ENCODE measurements at places on chromosomes 12 and 14. TPM values are rescaled to one million over a fixed set of nuclear protein-coding genes. Genes with fewer than 3 reads are reported as not detected.

The EIF2S3B gene
- total RNA-seq, result 0.66 TPM

The RIN3 gene
- total RNA-seq, result 33.0 TPM

The KRT75 gene
- total RNA-seq, result not detected

The DYRK4 gene
- total RNA-seq, result 26.5 TPM

The GUCY2C gene
- not detected for total RNA-seq

The PARPBP gene
- total RNA-seq, result 24.5 TPM

The MAGOHB gene
- 47.7 TPM for total RNA-seq

The FGF23 gene
- total RNA-seq, result not detected

The CLEC14A gene
- total RNA-seq, result not detected

The DENND5B gene
- total RNA-seq, result 0.10 TPM

The AJUBA gene
- 1.9 TPM for total RNA-seq

The IGFBP6 gene
- total RNA-seq, result not detected

The PRH2 gene
- total RNA-seq, result not detected

The BRF1 gene
- total RNA-seq, result 50.6 TPM

The DPPA3 gene
- not detected for total RNA-seq

The KCNMB4 gene
- 0.15 TPM for total RNA-seq

The LMNTD1 gene
- not detected for total RNA-seq

The OAS1 gene
- total RNA-seq, result 155 TPM

The BCL2L14 gene
- 6.0 TPM for total RNA-seq

The KRT82 gene
- not detected for total RNA-seq

The HOXC12 gene
- not detected for total RNA-seq

The KHNYN gene
- 97.9 TPM for total RNA-seq

The NGB gene
- total RNA-seq, result not detected

The HOXC13 gene
- total RNA-seq, result not detected

The RERGL gene
- total RNA-seq, result not detected

The DDN gene
- 0.29 TPM for total RNA-seq

The MYRFL gene
- 0.10 TPM for total RNA-seq

The IAPP gene
- not detected for total RNA-seq

The TAS2R46 gene
- total RNA-seq, result 1.6 TPM

The AICDA gene
- 0.17 TPM for total RNA-seq

The FSCB gene
- not detected for total RNA-seq

The PMCH gene
- 2.7 TPM for total RNA-seq

The DLK1 gene
- not detected for total RNA-seq

The PDZRN4 gene
- total RNA-seq, result not detected

The KRT3 gene
- not detected for total RNA-seq

The SYCP3 gene
- total RNA-seq, result 0.93 TPM

The SPTB gene
- total RNA-seq, result not detected

The ERBB3 gene
- 1.3 TPM for total RNA-seq

The PRB2 gene
- total RNA-seq, result not detected

The MRPL52 gene
- total RNA-seq, result 136 TPM

The PLEKHH1 gene
- total RNA-seq, result 1.1 TPM

The GRIN2B gene
- total RNA-seq, result not detected

The TMEM233 gene
- not detected for total RNA-seq

The BLTP3B gene
- 39.2 TPM for total RNA-seq

The FZD10 gene
- total RNA-seq, result not detected

The MYL2 gene
- not detected for total RNA-seq

The ARHGAP9 gene
- 192 TPM for total RNA-seq

The TTC9 gene
- total RNA-seq, result 12.5 TPM

The NXPH4 gene
- total RNA-seq, result 0.37 TPM

The ATL1 gene
- 0.56 TPM for total RNA-seq

The CRIP2 gene
- 0.78 TPM for total RNA-seq

The TMEM229B gene
- 23.3 TPM for total RNA-seq
